ENCODE measurements at places on chromosomes 6 and 20.

- no peak for DNase-seq
Measured at GRCh38 chr6:106556368-106556960, 72.8 kb downstream of the RTN4IP1 start.

DNA sequence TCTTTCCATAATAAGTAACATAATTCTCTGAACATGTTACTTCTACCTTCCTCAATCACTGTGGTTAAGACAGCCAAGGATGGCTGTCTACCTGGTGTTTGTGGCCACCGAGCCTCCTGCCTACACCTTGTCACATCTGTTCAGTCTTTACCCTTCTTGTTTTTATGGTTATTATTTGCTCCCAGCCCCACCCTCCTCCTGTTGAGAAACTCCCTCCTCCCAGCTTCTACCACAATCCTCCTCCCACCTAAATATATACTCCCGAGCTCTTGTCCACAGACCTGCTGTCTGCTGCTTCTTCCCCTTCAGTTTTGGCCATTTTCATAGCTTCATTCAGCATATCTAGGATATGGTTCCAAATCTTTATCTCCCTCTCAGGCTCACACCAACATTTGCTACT, 35.7 kb upstream of the GABRR1 start:
- no peak for DNase-seq

GRCh38 chr20:58515233-58516212, at the start of gene APCDD1L:
Gene APCDD1L, minus strand, starts transcription at chr20:58515399. Its CDS starts 692 bp downstream, at chr20:58514707.
- DNase-seq: no peak

GRCh38 chr6:38528196-38528965, 111.3 kb downstream of the BTBD9 start:
- DNase-seq: no peak

DNA sequence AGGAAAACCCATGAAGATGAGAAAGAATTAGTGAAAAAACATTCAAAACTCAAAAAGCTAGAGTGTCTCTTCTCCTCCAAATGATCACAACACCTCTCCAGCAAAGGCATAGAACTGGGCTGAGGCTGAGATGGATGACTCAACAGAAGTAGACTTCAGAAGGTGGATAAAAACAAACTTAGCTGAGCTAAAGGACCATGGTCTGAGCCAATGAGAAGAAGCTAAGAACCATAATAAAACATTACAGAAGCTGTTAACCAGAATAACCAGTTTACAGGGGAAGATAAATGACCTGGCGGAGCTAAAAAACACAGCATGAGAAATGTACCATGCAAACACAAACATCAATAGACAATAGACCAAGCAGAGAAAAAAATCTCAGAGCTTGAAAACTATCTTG, 904.1 kb upstream of the MANEA start:
- no peak for DNase-seq

- no peak for DNase-seq
Measured at GRCh38 chr20:63696306-63696627, 185 bp upstream of the TNFRSF6B start.

GRCh38 chr6:143745166-143746133, 67.7 kb downstream of the PHACTR2 start:
- DNase-seq: no peak

DNA sequence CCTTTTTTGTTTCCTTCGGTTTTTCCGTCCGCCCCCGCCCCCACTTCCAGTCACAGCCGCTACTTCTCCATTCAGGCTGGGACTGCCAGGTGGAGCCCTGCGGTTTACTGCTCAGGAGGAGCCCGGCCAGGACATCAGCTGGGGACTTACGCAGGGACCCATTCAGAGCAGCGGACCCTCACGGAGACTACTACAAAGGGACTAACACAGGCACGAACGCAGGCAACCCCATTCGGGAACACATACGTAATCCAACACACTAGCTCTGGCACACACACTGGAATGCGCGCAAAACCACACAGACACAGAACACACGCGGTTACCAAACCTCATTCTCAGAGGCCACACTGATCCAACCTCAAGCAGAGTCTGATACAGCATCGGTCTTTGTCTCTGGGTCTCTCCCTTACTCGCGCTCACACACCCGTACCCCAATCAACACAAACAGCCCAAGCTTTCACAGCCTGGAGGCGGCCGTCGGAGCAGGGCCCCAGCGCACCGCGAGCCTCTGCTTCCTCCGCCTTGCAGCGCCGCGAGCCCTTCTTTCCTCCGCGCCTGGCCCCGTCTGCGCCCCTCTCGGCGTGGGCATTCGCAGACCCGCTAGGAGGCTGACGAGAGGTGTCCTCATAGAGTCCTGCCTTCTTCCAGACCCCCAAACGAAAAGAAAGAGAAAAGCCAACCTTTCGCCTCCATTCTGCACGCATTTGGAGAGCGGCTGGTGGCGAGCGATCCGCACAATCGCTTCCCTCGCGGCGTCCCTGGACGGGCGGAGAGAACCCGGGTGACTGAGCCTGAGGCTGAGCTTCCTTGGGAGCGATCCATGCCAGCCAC, 1.1 kb upstream of the SLC32A1 start:
- DNase-seq: no peak

DNA sequence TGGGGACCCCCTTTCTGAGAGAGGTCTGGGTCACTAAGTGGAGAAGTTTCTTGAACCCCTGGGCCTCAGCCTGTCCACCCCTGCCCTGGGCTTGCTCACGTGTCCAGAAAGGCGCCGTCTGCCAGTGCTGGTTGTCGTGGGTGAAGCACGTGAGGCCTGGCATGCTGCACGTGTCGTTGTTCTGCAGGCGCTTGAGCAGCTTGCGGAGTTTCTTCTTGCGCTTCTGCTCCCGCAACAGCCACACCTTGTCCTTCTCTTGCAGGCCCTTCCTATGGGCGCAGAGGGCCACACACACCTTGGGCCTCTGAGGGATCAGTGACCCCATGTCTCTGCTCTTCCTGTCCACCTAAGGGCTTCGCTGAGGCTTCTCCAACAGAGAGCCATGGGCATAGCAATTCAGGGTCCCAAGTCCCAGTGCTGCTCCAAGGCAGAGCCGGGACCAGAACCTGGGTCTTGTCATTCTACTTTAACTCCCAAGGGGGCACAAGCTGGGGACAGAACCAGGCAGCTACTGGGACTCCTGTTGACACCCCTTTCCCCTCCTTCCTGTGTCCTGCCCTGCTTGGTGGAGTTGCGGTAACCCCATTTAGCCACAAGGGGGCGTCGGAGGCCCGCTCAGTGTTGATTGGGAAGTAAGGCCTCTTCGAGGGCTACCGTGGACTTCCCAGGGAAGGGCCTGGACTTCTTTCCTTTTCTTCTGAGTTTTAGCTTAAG, 121.8 kb downstream of the SULF2 start:
- peak; percentile 59 for DNase-seq

DNA sequence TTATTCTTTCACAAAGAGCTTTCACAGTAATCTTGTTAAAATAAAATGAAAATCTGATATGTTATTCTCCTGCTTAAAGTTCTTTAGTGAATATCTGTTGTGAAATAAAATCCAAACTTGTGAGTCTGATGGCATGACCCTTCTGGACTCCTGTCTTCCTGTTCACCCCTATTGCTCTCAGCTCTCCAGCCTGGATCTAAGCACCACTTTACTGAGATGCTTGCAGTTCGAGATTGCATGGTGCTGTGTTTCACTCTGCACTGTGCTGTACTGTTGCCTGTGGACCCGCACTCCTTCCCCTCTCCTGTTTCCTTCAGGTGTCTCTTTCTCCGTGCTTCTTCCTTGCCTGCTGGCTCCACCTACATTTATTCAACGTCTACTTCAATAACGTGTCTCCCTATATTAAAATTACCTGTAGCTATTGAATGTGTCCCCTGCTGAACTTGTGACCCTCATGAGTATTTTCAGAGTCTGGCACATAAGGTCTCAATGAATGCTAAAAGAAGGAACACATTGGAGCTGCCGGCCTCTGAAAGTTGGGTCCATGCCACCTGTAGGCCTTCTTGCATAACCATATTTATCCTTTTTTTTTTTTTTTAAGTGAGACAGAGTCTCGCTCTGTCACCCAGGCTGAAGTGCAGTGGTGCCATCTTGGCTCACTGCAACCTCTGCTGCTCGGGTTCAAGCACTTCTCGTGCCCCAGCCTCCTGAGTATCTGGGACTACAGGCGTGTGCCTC, 100.1 kb downstream of the ARID1B start:
- DNase-seq: no peak

- DNase-seq: no peak
Measured at GRCh38 chr6:12813321-12813720, 96.8 kb downstream of the PHACTR1 start.

DNA sequence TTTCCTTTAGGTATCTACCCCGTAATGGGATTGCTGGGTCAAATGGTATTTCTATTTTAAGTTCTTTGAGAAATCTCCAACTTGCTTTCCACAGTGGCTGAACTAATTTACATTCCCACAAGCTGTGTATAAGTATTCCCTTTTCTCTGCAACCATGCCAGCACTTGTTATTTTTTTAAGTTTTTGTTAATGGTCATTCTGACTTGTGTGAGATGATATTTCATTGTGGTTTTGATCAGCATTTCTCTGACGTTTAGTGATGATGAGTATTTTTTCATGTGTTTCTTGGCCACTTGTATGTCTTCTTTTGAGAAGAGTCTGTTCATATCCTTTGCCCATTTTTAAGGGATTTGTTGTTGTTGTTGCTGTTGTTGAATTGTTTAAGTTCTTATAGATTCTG, 871.1 kb downstream of the KIF16B start:
- no peak for DNase-seq

DNA sequence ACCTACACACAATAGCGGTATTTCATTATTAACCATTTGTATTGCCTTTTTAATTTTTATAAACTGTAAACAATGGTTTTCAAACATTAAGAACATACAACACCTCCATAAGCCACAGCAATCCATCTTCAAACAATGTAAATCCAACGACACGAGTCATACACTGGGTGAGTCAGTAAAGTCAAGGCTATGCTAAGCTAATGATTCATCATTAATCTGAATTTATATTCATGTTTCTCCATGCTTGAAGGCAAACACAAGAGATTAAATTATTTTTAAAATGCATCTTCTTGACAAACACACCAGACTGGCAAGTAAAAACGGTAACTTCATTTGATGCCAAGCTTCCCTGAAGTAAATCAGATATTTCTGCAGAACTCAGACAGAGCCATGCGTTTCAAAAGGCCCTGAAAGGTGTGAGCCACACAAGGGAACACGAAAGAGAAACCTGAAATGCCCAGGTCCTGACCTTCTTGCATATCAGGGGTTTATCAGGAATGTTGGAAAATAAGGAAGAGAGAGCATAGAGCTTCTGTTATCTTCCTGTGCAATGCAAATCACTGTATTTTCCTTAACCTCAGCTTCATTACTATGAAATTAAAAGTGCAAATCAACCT, 162.5 kb downstream of the ALDH8A1 start:
- no peak for DNase-seq

DNA sequence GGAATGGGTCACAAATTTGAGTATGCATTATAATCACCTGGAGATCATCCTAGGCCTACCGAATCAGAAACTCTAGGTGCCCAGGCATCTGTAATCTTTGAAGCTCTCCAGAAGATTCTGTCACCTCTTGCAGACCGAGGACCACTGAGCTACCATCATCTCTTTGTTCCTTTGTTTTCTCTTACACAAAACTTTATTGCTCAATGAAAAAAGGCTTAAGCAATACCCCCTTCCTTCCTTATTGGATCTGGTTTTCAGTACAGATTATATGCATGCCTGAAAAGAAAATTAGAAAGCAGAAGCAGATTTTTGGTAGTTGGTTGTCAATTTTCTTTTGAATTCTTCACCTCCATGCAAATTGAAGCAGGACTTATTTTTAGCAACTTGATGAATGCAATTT, 31.3 kb downstream of the STX11 start:
- DNase-seq: no peak

DNA sequence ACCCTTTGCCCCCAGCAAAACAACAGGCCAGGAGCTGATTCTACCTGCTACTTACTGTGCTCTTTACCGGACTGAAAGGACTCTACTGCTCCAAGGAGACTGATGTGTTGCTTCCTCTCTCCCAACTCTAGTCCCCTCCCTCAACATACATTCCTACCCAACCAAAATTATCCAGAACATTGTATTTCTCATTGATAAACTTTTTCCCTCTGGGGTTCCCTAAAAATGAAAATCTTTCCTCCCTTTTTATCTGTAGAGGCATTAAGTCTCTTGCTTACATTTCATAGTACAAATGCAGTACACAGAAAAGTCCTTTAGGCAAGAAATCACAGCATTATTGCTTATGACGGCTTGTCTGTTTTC, 940 bp upstream of the HS3ST5 start:
- DNase-seq: no peak

- no peak for DNase-seq
Measured at GRCh38 chr6:14151773-14152172, 34.2 kb downstream of the CD83 start.

GRCh38 chr6:134628154-134628553, 310.2 kb upstream of the SGK1 start:
- no peak for DNase-seq

DNA sequence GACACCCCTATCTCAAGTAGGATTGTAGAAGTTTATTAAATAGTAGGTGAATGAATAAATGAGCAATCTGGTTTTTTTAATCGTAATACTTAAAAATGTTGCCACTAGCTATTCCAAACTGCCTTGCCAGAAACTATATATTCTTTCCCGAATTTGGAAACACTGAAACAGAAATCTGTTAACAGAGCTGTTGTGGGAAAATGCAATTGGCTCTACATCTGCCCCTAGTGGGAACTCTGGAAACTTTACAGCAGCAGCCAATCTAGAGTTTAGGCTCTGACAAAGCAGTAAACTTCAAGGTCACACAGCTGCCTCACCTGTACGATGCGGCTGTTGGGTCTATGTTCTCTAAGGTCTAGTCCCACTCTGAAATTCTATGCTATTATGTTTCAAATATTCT, 41.7 kb downstream of the SYNE1 start:
- DNase-seq: no peak

GRCh38 chr20:17620371-17621228, 50.7 kb downstream of the DSTN start:
- DNase-seq: no peak

DNA sequence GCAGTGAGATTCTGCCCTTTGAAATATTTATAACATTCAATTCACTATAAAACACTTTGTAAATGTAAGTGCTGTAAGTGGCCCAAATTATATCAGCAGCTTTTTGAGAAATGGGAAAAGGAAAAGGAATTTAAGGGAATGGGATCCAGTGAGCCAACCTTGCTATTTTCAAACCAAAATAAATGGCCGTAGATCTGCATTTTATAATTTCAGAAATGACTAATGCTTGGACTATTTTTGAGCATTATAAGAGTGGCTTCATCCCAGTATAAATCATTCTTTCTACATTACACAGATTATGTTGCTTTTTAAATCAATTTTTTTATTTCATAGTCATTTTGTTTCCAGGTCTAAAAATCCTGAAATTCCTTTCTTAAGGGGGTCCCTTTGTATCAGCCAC, 49.2 kb downstream of the ANKRD6 start:
- DNase-seq: no peak

- DNase-seq: no peak
Measured at GRCh38 chr6:127090051-127090450, 28.4 kb upstream of the RSPO3 start.

GRCh38 chr6:86045038-86045437, 402.4 kb upstream of the SYNCRIP start:
- no peak for DNase-seq

DNA sequence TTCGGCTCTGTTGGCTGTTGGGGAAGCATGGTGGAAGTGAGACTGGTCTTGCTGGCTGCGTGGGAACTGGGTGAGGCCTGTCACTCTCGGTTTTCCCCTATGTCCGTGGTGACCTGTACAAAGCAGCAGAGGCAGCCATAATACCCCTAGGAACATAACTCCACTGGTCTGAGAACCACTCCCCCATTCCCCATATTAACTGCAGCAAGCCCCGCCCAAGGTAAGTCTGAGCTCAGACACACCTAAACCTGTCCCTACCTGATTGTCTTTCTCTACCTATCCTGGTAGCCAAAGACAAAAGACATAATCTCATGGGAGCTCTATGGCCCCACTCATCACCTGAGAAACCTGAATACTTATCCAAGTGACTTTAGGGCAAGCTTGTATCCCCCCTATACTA, 156.3 kb upstream of the PHACTR1 start:
- DNase-seq: no peak

Measured in stimulated activated CD4-positive, alpha-beta T cell treated with anti-CD3 and anti-CD28 coated beads, Interleukin-1b, Interleukin-23, amount 100 ng/mL, for 4 hours (primary cell).